ENCODE measurements at places on chromosomes 5 and 9.

GRCh38 chr5:13957032-13957645 lies 12.7 kb upstream of the DNAH5 start:
- peak; percentile 54 for DNase-seq

- peak; percentile 20 for DNase-seq
Observed at GRCh38 chr9:91117959-91118703, 243.6 kb downstream of the AUH start.

GRCh38 chr5:34666392-34667080 lies 10.4 kb downstream of the RAI14 start:
- no peak for DNase-seq

DNA sequence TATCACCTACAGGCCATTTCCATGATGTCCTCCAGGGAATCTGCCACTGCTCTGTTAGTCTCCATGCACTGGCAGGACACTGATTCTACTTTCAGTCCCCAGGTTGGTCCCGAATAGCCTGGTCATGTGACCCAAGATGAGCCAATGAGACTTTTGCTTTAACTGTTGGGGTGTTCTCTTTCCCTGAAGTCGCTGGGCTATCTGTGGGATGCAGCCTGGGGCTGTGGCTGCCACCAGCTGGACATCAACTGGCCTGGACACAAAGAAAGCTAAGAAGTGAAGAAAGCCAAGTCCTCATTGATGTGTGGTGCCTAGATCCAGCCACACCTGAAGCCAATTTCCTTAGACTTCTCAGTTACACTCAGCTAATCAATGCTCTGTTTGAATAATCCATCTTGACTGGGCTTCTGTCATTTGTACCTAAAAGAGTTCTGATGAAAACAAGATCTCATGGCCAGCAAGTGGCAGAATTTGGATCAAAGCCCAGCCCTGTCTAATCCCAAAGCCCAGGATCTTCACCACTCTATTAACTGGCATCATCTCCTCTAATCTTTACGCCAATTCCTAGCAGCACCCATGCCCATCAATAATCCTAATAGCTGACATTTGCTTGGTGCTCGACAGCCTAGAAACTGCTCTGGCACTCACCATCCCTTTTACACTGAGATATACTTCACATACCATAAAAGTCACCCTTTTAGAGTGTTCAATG lies 37.0 kb downstream of the SH3PXD2B start:
- no peak for DNase-seq

GRCh38 chr5:143061161-143061945 lies 291.2 kb downstream of the ARHGAP26 start:
- DNase-seq = peak; percentile 11

DNA sequence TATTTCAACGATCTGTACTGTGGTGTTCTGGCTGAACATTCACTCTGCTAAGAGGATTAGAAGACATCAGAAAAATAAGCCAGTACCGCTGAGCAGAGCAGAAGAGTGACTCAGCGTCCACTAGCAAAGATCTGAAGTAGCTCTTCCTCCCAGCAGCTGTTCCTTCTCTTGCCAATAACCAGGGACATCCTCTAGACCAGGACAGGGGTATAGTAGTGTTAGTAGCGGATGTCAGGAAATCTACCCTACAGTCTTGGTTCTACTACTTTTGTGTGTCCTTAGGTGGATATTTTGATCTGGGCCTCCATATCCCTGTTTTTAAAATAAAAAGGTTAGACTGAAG lies 103.6 kb downstream of the TSSK1B start:
- DNase-seq = no peak

DNA sequence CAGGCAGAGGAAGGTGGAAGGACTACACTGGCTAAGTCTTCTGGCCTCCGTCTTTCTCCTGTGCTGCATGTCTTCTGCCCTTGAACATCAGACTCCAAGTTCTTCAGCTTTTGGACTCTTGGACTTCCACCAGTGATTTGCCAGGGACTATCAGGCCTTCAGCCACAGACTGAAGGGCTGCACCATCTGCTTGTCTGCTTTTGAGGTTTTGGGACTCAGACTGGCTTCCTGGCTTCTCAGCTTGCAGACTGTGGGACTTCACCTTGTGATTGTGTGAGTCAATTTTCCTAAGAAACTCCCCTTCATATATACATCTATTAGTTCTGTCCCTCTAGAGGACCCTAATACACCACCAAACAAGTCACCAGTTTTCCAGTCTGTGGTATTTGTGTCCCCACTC lies 9.7 kb upstream of the ANKDD1B start:
- no peak for DNase-seq

DNA sequence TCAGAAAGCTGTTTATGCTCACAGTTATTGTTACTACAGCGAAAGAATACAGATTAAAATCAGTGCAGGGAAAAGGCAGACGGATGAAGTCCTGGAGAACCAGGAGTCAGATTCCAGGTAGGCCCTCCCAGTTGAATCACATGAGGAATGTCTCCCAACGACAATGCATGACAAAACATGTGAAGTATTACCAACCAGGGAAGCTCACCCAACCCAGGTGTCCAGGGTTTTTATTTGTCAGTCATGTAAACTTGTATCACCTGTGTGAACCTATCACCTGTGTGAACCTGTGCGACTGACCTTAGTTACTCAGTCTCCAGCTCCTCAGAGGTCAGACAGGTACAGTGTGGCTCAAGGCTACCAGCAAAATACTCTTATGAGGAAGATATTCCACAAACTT lies 63.9 kb downstream of the KIAA1958 start:
- no peak for DNase-seq

DNA sequence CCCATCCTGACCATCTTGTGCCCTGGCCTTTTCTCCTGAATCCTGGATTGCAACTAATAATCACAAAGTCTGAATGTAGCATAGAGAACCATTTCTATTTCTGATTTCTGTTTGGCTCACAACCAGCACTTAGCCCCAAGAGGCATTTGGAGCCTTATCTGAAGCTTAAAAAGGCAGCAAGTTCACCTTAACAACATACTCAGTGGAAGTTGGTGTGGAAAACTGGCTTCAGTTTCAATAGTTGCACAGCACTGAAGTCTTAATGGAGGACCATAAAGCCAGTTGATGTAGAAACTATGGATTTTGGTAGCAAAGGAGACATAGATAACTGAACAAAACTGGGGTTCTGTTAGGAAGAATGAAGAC lies 574.1 kb downstream of the PSAT1 start:
- no peak for DNase-seq

DNA sequence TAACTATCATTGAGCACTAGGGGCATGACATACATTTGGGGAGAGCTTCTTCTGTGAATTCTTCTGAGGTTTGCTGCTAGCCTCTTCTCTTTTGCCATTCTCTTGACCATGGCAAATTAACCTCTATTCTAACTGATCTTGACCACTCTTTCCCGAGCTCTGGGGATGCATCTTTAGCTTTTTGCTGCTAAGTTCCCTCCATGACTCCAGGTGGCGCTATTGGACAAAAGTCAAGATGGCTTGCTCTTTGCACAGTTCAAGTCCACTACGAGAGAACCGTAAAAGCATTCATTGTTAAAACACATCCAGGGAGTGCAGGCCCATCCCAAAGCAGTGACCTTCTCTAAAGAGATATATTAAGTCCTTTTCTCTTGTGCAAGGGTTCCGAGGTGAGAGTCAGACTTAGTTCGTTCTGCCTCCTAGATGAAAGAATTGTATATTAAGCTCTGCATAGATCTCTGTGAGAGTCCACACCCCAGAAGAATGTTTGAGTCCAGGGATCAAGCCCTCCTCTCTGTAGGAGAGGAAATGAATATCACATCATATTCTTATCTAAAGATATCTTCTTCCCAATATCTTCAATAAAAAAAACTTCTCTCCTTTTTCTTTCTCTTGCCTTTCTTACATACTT lies 1152.9 kb upstream of the CDH6 start:
- peak; percentile 75 for DNase-seq

DNA sequence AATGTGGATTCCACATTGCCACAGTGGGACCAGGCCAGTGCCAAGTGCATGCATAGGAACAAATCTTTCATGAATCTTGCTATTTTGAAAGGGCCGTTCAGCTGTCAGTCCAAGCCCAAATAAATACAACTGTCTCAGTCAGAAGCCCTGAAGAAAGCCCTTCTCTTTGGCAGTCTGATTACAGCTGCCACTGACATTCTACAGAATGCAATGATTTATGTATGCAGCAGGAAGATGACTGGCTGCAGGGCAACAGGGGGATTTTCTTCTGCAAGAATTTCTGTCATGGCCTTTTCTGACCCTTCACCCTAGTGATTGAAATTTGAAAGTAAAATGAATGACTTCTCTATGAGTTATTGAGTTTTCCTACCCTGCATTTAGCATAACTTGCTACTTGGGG lies 86.7 kb upstream of the FER start:
- no peak for DNase-seq

GRCh38 chr9:134297083-134297410 lies 29.2 kb upstream of the RXRA start:
- DNase-seq = no peak

DNA sequence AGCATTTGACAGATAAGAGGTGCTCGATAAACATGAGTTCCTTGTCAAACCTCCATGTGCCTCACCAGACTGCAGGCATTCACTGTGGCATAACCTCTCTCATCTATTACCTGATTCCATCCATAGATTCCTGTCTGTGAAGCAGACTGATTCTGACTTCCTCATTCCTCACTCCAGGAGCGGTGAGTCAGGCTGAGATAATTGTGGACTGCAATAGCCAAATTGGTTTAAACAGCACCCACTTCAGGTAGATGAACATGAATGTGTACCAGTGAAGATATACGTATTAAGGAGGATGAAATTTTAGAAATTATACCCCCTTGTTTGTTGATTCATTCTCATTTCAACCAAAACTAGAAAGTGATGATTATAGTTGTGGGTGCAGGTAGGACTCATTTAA lies 391.2 kb downstream of the HINT1 start:
- DNase-seq = peak; percentile 49

- DNase-seq = peak; percentile 85
Observed at GRCh38 chr9:133075925-133076630, 14.3 kb downstream of the CEL start.

DNA sequence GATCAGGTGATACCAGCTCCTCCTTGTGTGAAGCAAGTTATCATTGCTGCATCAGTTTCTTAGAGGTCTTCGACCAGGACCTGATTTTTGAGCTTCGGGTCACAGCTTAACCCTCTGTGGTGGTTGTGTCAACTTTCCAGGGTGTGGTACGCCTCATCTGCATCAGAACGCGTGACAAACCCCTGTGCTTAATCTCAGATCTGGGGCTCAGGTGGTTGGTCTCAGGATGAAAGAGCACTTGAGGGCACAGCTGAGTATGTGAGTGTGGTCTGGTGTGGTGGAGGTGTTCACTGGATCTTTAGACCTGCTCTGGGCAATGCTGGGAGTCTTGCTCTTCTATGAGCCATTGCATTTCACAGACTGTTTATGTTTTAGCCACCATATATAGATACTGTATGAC lies 64.1 kb downstream of the OSTF1 start:
- no peak for DNase-seq

DNA sequence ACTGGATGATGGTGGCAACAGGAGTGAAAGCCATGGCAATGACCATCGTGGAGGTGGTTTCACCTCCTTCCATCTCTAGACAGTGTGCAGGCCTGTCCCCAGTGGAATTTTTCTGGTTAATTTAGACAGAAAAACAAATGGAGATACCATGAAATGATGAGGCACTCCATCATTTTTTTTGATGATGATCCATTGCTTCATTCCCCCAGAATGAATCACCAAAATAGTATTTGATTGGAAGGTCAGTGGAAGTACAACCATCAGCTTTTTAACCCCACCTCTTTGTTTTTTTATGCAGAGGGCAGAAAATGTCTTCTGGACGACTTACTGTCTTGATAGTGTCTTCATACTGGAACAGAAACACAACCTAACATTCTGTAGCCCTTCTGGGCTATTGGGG lies 42.6 kb upstream of the ADRA1B start:
- peak; percentile 40 for DNase-seq

DNA sequence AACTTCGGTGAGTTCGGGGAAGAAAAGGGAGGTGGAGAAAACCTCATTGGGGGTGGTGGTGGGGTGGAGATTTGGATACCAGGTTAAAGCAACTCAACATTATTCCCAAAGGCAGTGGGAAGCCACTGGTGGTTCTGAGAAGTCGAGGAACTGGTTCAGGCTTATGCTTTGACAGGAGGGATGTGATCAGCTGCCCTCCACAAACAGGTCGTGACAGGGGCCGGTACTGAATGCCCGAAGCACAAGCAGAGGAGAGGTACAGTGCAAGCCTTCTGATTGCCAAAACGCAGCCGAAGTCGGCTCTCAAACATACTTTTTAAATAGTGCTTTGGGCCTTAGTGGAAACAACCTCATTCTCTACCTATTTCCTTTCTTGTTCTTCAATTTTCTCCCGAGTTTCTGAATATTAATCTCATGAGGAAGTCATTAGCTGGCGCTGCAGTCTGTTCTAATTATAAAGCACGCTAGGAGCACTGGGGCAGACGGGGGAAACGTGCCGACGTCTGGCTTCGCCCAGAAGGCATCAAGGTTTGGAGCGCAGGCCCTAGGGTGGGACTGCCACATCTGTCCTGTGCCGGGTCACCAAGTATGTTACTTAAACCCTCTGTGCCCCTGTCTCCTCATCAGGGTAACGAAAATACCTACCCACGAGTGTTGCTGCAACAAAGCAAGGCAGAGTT lies 27.3 kb downstream of the SHB start:
- DNase-seq = no peak

DNA sequence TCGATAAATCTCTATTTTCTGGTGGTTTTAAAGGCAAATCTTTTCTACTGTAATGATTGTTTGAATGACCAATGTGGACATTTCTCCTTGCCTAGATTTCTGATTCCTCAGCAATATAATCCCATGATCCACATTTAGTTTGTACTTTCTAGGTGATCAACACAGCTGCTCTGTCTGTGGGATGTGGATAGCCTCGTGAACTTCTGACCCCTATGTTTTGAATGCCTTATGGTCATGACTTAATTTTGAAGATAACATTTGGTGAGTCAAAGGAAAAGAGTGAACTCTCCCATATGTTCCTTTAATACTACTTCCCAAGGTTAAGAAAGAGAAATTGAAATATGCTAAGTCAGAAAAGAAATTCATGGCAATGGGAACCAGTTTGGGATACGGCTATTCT lies 147.5 kb downstream of the CAVIN4 start:
- no peak for DNase-seq

GRCh38 chr5:72108202-72109061 lies 1.2 kb downstream of the MAP1B start:
- DNase-seq = peak; percentile 65

- DNase-seq = no peak
Observed at GRCh38 chr9:95446984-95447383, 69.8 kb downstream of the PTCH1 start.

GRCh38 chr9:21969951-21970799 lies 24.0 kb downstream of the CDKN2A start:
- no peak for DNase-seq

DNA sequence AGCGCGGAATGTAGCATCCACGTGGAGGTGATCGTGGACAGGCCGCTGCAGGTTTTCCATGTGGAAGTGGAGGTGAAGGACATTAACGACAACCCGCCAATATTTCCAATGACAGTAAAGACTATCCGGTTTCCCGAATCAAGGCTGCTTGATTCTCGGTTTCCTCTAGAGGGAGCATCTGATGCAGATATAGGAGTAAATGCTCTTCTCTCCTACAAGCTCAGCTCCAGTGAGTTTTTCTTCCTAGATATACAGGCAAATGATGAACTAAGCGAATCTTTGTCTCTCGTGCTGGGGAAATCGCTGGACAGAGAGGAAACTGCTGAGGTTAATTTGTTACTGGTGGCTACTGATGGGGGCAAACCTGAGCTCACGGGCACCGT lies 598 bp downstream of the PCDHA2 start:
- DNase-seq = no peak

GRCh38 chr5:172322028-172322965 lies 38.7 kb upstream of the UBTD2 start:
- DNase-seq = peak; percentile 45

Measured in kidney glomerular epithelial cell (primary cell).